ENCODE measurements at places on chromosomes 12 and 14. TPM values are rescaled to one million over a fixed set of nuclear protein-coding genes. Genes with fewer than 3 reads are reported as not detected.
A peak's percentile ranks its signal among the peaks of the same experiment; 100 is the strongest.

DNA sequence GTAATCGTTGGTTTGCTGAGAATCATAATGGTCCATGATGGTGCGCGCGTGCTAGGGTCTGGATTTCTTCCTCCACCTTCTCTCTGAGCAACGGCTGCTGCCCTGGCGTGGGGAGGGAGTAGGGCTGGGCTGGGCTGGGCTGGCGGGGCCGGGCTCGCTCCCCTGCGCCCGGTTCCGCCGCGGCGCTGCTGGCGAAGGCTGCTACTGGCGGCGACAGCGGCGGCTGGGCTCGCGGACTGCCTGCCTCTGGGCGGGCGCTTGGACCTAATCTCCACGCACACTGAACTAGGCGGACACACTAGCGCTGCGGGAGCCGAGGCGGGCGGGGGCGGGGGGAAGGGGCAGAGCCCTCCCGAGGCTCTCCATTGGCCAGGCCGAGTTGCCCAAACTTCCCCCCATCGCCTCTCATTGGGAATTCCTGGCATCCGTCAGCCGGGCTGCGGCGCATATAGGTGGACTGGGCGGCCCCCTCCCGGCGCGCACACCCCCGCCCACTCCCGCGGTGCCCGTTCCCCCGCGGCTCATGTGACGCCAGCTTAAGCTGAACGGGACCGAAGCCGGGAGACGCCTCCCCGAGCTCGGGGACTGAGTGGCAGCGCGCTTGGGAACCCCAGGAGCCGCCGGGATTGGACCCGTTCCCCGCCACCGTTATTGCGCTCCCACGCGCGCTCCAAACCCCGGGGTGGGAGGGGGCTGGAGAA is at the start of gene ACTN1:
Gene ACTN1, minus strand, starts transcription at position 282 of the 701 bp plus-strand sequence. Its CDS starts 246 bp downstream, at position 36.
- H3K4me1 ChIP-seq, result no peaks in the 10 kb centered on the region
- peak within 1 kb of the TSS; percentile 92 for H3K4me3 ChIP-seq
- no peaks in the 10 kb centered on the region for H3K36me3 ChIP-seq
- H3K27me3 ChIP-seq, result no peaks in the 10 kb centered on the region

DNA sequence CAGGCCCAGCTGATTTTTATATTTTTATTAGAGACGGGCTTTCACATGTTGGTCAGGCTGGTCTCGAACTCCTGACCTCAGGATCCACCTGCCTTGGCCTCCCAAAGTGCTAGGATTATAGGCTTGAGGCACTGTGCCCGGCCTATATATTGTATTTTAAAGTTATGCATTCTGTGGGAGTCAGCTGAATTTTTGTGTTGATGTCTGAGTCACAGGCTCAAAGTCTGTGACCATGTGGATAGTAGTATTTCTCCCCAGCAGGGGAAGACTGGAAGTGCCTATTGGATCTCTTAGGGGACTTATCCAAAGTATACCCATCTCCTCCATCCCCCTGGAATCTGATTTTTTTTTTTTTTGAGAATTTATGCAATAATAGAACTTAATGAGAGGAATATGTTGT is 43.8 kb upstream of the ATF1 start:
- H3K27me3 ChIP-seq, result no peaks in the 10 kb centered on the region
- no peaks in the 10 kb centered on the region for H3K4me1 ChIP-seq
- no peak for DNase-seq
- peaks cover 6% of the 10 kb centered on the region for H3K36me3 ChIP-seq
- H3K27ac ChIP-seq, result no peak overlapping the region

SYNDIG1L gene
- not detected for total RNA-seq

GRCh38 chr12:50196537-50196936 is 29.4 kb upstream of the CERS5 start:
- no peak for DNase-seq
- peak overlapping the region; percentile 37 for H3K27ac ChIP-seq
- H3K4me1 ChIP-seq, result peaks cover 12% of the 10 kb centered on the region
- H3K36me3 ChIP-seq, result peaks cover 5% of the 10 kb centered on the region
- no peaks in the 10 kb centered on the region for H3K27me3 ChIP-seq
- no peak overlapping the region for H3K4me3 ChIP-seq

- H3K4me3 ChIP-seq, result no peak overlapping the region
- peaks cover 49% of the 10 kb centered on the region for H3K36me3 ChIP-seq
- H3K27me3 ChIP-seq, result no peaks in the 10 kb centered on the region
- H3K4me1 ChIP-seq, result peaks cover 25% of the 10 kb centered on the region
Measured at GRCh38 chr12:110020956-110021355, 21.7 kb downstream of the ANKRD13A start.

PCK2 gene
- total RNA-seq, result 1.9 TPM

CRACR2A gene
- 1.7 TPM for total RNA-seq

GRCh38 chr14:51219473-51220448 is 20.3 kb upstream of the TMX1 start:
- no peak overlapping the region for H3K4me3 ChIP-seq
- DNase-seq, result no peak
- no peaks in the 10 kb centered on the region for H3K36me3 ChIP-seq
- H3K27ac ChIP-seq, result no peak overlapping the region

IFNG-AS1 gene
- not detected for total RNA-seq

GRCh38 chr14:69081271-69081670 is 71.6 kb downstream of the DCAF5 start:
- no peaks in the 10 kb centered on the region for H3K36me3 ChIP-seq
- no peaks in the 10 kb centered on the region for H3K27me3 ChIP-seq
- no peak overlapping the region for H3K27ac ChIP-seq
- H3K4me1 ChIP-seq, result peaks cover 9% of the 10 kb centered on the region
- DNase-seq, result no peak

CIROP gene
- total RNA-seq, result not detected

DNA sequence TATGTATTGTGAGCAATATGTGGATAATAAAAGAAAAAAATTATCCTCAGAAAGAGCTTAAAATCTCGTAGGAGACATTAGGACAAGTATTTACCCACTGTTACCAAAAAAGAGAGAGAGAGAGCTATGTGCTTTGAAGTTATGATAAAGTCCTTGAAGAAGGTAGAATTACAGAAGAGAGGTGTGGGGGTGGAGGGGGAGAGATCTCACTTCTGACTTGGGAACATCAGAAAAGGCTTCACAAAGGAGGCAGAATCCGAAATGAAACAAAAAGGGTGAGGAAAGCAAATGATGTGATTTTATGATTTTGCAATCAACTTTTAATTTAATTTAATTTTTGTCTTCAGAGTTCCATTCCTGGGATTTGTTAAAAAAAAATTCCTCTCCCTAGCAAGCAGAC is 311.8 kb upstream of the ATP2B1 start:
- H3K36me3 ChIP-seq, result no peaks in the 10 kb centered on the region
- no peaks in the 10 kb centered on the region for H3K27me3 ChIP-seq
- no peak for DNase-seq
- H3K27ac ChIP-seq, result no peak overlapping the region
- H3K4me1 ChIP-seq, result no peaks in the 10 kb centered on the region

GRCh38 chr12:13277293-13277692 is 80.8 kb downstream of the EMP1 start:
- no peak overlapping the region for H3K4me3 ChIP-seq
- no peak overlapping the region for H3K27ac ChIP-seq
- H3K27me3 ChIP-seq, result no peaks in the 10 kb centered on the region
- H3K4me1 ChIP-seq, result no peaks in the 10 kb centered on the region
- DNase-seq, result no peak

DNA sequence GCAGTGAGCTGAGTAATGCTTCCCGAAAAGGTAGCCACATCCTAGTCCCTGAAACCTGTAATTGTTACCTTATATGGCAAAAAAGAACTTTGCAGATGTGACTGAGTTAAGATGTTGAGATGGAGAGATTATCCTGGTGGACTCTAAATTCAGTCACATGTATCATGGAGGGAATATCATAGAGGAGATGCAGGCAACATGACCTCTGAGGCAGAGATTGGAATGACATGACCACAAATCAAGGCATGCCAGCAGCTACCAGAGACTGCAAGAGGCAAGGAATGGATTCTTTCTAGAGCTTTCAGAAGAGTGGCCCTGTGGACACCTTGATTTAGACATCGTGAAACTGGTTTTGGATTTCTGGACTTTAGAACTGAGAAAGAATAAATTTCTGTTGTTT is 18.5 kb downstream of the SLC38A6 start:
- DNase-seq, result no peak
- H3K27me3 ChIP-seq, result no peaks in the 10 kb centered on the region
- no peaks in the 10 kb centered on the region for H3K36me3 ChIP-seq
- H3K27ac ChIP-seq, result no peak overlapping the region
- H3K4me3 ChIP-seq, result no peak overlapping the region

DNA sequence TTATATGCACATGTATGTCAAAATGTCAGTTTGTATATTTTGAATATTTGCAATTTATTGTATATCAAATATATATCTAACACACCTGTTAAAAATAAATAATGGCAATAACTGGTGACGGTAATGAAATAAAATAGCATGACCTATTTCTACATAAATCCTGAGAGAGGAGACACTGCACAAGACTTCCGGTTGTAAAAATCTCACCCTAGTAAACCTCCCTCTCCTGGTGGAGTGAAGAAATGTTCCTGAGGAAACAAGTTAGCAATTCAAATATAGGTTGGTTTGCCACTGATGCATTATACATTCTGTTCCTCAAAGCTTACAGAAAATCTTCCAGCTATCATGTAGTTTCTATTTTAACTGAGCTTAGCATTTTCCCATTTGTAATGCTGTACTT is 166.1 kb upstream of the SYT10 start:
- no peak for DNase-seq
- H3K27ac ChIP-seq, result no peak overlapping the region
- H3K36me3 ChIP-seq, result no peaks in the 10 kb centered on the region
- H3K4me3 ChIP-seq, result no peak overlapping the region
- no peaks in the 10 kb centered on the region for H3K4me1 ChIP-seq
- no peaks in the 10 kb centered on the region for H3K27me3 ChIP-seq

DNA sequence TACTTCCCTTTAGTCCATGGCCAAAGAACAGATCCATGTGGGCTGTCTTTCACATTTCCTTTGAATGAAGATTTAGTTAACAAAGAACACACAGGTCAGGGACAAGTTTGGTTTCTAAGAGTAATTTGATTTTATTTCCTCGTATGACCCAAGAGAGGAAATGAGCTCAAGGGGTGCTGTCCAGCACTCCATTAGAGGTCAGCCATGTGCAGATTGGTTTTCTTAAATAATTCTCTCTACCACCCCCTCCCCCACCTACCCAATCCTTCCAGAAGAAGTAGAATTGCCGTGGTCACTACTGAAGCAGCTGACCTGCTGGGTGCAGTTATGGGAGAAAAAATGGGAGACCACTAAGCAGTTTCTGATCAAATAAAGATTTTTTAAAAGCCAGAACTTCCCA is 13.9 kb upstream of the OAS1 start:
- no peaks in the 10 kb centered on the region for H3K36me3 ChIP-seq
- H3K27ac ChIP-seq, result no peak overlapping the region
- no peak for DNase-seq
- H3K4me1 ChIP-seq, result no peaks in the 10 kb centered on the region
- H3K27me3 ChIP-seq, result no peaks in the 10 kb centered on the region

DNA sequence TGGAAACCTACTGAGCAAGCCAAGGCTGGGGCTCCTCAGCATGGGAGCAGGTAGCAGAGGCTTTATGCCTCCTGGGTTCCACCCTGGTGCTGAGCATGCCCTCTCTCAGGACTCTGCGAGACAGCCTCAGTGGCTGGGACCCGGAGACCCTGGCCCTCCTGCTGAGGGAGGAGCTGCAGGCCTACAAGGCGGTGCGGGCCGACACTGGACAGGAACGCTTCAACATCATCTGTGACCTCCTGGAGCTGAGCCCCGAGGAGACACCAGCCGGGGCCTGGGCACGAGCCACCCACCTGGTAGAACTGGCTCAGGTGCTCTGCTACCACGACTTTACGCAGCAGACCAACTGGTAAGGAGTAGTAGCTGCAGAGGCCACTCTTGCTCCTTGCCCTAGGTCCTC is 8.4 kb downstream of the ESPL1 start:
- no peak for DNase-seq
- no peaks in the 10 kb centered on the region for H3K4me1 ChIP-seq

OLR1 gene
- 0.42 TPM for total RNA-seq

GPR84 gene
- 0.49 TPM for total RNA-seq

GRCh38 chr12:45543887-45544286 is 185.6 kb upstream of the ARID2 start:
- no peak overlapping the region for H3K27ac ChIP-seq
- DNase-seq, result peak; percentile 13
- no peak overlapping the region for H3K4me3 ChIP-seq
- H3K4me1 ChIP-seq, result no peaks in the 10 kb centered on the region
- no peaks in the 10 kb centered on the region for H3K36me3 ChIP-seq
- H3K27me3 ChIP-seq, result no peaks in the 10 kb centered on the region

RND1 gene
- total RNA-seq, result not detected

DNA sequence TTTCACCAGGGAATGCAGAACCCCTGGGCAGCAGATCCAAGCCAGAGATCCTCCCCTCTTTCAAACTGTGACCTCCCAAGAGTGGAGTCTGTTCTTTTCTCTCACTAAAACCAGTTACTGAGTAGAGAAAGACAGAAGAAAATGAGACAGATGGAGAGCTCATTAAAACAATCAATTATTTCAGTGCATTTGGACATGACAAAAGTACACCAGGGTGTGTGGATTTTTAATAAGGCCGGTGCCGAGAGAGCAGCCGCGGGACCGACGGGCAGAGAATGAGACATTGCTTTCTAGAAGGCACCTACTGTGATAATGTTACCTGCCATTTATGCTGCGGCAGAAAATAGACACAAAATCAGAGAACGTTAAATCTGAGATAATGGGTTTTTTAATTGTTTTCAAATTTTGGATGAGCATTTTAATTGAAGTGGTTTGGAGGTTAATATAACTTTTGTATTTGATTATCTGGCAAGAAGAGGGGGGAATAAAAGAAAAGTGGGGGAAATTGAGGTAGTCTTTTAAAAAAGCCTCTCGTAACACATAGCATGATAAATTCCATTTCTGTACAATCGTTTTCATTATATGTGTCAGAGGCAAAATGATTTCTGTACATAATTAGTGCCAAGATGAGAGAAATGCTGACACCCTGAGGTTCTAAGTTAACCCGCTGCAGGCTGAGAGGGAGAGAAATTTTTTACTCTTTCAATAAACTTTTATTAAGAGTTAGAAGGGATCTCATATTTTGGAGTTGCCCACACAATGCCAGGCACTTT is 70.8 kb downstream of the HSPB8 start:
- H3K4me3 ChIP-seq, result no peak overlapping the region
- no peaks in the 10 kb centered on the region for H3K36me3 ChIP-seq
- H3K27ac ChIP-seq, result peak overlapping the region; percentile 26
- H3K27me3 ChIP-seq, result no peaks in the 10 kb centered on the region
- no peak for DNase-seq

- no peak for DNase-seq
- no peaks in the 10 kb centered on the region for H3K27me3 ChIP-seq
- peak overlapping the region; percentile 99 for H3K4me3 ChIP-seq
- peak overlapping the region; percentile 96 for H3K27ac ChIP-seq
- peaks cover 12% of the 10 kb centered on the region for H3K4me1 ChIP-seq
- H3K36me3 ChIP-seq, result no peaks in the 10 kb centered on the region
Measured at GRCh38 chr12:64452559-64453329, 824 bp downstream of the TBK1 start.

- H3K27me3 ChIP-seq, result no peaks in the 10 kb centered on the region
- no peak overlapping the region for H3K4me3 ChIP-seq
- DNase-seq, result no peak
Measured at GRCh38 chr14:45650754-45651153, 397.8 kb upstream of the MIS18BP1 start.
